Fibroblast of pulmonary artery (primary cell): ENCODE measurements at places on chromosomes 11 and 22.
A peak's percentile ranks its signal among the peaks of the same experiment; 100 is the strongest.

GRCh38 chr11:104581246-104581980 lies 316.8 kb downstream of the CASP12 start:
- no peak for DNase-seq

GRCh38 chr11:75462117-75462653 lies 29.2 kb upstream of the KLHL35 start:
- no peak for DNase-seq

DNA sequence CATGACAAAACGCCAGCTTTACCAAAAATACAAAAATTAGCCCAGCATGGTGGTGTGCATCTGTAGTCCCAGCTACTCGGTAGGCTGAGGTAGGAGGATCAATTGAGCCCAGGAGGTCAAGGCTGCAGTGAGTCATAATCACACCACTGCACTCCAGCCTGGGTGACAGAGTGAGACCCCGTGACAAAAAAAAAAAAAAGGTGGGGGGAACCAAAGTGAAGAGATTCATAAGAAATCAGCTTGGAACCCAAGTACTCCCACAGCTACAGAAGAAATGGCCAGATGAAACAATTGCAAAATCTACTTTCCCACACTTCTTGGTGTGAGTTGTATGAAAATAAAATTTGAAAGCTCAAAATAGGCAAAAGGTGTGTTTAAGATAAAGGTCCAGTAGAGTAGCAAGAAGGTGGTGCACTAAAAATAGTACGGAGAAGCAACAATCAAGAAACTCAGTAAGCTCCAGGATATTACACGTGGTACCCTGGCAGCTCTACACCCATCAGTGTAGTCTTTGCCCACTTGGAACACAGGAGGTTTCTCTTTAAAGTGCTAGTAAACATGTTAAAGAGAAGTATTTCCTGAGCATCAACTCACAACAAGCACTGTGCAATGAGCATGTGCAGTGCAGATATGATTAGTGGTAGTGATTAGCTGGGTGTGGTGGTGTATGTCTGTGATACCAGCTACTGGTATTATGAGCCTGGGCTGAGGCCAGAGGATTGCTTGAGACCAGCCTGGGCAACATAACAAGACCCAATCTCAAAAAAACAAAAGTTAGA lies 5.3 kb downstream of the HARBI1 start:
- DNase-seq: no peak

GRCh38 chr11:63813035-63813562 lies at the start of gene SPINDOC:
TSS of gene SPINDOC (plus strand) at chr11:63813456. CDS start at chr11:63813687, 231 bp downstream.
- DNase-seq: peak; percentile 57

- no peak for DNase-seq
Observed at GRCh38 chr11:78800096-78800690, 225.5 kb upstream of the NARS2 start.

GRCh38 chr11:16945671-16946469 lies 68.3 kb downstream of the PLEKHA7 start:
- DNase-seq: peak; percentile 60

DNA sequence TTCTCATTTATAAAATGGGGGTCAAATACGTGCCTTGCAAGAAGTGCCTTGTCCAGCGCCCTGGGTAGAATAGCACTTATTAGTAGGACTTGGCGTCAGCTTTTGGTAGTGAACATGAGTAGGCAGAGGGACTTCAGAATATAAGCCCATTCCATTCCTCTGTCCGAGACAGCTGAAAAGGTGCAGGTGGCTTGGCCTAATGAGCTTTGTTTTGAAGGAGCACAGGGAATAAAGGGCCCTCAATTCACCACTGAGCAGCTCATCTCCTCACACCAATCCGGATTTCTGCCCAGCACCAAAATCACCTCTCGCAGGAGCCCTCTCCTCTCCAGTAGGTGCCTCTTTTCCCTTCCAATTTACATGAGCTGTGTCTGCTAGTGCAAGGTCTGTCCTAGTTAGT lies 91.2 kb downstream of the DSCAML1 start:
- no peak for DNase-seq

DNA sequence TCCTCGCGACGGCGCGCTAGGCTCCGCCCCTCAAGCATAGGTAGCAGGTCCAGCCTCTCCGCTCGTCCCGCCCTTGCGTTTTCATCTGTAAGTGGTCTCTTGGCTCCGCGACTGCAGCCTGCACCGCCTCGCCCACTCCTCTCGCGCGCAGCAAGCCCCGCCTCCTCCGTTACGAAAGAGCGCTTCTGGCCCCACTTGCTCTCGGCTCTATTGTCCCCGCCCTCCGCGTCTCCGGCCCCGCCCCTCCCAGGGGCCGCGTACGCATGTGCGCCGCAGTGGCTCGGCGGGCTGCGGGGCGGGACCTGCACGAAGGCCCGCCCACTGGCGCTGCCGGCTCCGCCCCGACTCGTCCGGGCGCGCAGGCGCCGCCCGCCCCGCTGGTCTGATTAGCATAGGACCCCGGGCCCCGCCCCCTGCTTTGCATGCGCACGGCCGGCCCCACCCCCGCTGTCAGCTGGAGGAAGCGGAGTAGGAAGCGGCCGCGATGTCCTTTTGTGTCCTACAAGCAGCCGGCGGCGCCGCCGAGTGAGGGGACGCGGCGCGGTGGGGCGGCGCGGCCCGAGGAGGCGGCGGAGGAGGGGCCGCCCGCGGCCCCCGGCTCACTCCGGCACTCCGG lies at the start of gene ESRRA:
TSS of gene ESRRA (plus strand) at position 450 of the 616 bp plus-strand sequence. CDS start 1,656 bp downstream, outside the sequence.
- DNase-seq: peak; percentile 98

DNA sequence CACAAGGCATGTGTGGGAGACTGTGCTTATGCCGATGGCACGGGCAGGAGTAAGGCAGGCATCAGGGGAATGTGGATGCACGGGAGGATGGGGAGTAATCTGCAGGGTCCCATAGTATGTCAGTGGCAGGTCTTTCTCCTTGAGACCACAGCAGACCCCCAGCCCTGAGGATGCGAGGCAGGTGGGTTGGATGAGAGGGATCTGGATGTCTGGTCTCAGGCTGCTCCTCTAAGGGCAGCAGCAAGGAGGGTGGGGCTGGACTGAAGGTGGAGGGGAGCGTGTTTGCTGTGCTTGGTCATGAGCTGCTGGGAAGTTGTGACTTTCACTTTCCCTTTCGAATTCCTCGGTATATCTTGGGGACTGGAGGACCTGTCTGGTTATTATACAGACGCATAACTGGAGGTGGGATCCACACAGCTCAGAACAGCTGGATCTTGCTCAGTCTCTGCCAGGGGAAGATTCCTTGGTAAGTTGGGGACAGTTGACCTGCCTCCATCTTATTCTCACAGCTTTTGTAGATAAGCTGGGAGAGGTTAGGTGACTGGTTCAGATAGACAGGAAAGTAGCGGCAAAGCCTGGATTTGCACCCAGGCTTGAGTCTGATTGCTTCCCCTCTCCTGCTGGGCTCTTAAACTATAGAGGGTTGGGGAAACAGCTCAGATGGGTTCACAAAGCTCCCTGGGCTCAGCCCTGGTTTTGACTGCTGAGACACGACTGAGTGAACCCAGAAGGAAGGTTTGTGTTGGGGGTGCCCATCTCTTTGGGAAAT lies at the start of gene APOL1:
TSS of gene APOL1 (plus strand) at position 380 of the 769 bp plus-strand sequence. CDS start 1,823 bp downstream, outside the sequence.
- peak; percentile 23 for DNase-seq

DNA sequence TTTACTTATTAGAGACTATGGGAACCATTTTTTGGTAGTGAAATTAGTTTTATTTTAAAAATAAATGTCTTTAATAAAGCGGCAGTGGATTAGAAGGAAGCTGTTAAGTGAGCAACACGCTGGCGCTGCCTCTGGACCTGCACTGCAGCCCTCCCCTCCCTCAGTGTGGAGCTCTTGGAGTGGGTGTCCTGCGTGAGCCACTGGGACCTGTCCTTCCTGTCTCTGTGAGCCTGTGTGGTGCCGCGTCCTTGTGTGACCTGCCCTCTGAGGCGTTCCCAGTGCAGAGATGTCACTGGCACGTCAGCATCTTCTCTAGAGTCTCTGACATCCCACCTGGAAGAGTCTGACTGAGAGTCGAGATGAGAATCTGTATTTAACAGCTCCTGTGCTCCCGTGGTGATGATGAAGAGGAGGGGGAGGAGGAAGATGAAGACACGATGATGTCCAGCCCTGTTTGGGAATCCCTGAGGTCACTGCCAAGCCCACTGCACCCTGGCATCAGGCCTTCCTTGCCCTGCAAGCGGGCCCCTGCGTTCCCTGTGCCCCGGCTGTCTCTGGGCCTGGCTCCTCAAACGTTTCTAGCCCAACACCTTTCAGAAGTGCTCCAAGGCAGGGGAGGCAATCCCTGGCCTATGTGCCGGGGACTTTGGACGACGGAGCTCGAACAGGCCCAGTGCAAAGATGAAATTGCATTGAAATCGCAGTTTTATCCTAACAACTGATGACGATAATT lies 271.8 kb downstream of the TBC1D22A start:
- DNase-seq: no peak

DNA sequence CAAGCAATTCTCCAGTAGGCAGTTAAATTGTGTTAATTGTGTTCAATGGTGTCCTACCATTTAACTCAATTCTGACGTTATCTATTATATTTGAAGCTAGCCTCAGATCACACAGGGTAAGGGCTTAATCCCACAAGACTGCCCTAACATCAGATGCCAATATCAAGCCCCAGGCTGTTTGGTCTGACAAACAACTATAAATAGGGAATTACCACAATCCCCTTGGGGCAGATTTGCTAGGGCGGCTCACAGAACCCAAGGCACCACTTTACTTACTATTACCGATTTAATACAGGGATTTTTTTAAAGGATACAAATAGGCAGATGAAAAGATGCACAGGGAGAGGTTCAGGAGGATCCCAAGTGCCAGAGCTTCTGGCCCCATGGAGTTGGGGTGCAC lies 678.4 kb downstream of the OPCML start:
- no peak for DNase-seq

DNA sequence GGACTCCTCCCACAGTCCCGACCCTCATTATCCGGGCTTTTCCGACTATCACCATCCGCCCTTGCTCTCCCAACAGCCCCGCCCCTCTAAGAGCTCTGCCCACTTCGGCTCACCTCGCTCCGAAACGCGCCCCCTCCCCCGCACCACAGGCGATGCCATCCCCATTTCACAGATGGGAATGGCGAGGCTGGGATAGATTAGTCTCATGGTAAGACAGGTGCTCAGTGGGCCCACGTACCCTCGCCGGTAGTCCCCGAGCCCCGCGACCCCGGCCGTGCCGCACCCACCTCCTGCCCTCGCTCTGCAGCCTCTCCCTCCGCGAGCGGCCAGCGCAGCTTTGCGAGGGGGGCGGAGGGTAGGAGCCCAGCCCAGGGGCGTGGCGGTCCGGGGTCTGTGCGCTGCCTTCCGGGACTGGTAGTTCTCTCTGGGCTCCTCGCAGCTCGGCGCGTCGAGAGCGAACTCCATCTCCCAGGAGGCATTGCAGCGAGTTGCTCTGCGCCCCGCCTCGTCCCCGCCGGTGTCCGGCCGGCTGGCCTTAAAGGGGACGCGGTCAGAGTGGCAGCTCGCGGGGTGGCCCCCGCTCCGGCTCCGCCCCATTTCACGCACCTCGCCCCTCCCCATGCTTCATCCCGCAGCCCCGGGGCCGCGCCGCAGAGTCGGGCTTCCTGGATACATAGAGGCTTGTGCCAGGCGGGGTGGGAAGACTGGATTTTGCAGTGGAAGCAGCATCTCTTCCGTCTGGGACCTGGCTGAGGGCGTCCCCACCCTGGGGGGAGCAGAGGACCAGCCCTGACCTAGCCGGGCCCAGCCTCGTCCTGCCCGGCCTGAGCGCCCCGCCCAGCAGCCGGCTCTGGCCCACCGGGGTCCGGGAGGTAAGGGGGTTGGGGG lies at the start of the genes KCTD21 and USP35:
TSS of gene KCTD21 (minus strand) at position 341 of the 888 bp plus-strand sequence. CDS start 14,072 bp downstream, outside the sequence.
TSS of gene USP35 (plus strand) at position 634 of the 888 bp plus-strand sequence. CDS start 7,327 bp downstream, outside the sequence.
- DNase-seq: peak; percentile 98

DNA sequence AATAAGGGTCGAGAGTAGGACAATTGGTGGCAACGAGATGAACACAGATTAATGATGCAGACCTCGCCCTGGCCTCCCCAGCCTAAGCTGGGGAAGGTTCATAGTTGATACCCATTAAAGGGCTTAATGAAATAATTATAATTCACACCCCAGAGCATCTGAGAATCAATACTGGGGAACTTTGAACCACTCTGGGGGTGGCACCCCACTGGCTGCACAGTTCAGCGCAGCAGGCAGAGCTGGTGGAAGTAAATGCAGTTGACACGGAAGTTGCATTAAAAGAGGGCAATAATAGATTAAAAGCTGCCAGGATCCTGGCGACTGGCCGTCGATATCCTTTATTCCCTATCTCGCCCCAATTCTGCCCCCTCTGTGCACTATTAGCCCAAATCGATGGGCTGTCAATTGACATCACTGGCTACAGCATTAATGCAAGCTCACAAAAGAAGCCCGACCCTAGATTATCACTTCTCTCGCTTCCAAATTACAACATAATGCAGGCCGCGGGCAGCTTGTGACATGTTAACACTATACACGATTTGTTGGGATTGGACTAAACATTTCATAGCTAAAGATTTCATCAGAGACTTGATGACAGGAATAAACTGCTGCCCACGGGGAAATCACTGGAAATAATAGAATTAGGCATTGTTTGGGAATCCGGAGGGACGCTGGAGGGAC lies 14.5 kb downstream of the HSPA8 start:
- DNase-seq: peak; percentile 53

DNA sequence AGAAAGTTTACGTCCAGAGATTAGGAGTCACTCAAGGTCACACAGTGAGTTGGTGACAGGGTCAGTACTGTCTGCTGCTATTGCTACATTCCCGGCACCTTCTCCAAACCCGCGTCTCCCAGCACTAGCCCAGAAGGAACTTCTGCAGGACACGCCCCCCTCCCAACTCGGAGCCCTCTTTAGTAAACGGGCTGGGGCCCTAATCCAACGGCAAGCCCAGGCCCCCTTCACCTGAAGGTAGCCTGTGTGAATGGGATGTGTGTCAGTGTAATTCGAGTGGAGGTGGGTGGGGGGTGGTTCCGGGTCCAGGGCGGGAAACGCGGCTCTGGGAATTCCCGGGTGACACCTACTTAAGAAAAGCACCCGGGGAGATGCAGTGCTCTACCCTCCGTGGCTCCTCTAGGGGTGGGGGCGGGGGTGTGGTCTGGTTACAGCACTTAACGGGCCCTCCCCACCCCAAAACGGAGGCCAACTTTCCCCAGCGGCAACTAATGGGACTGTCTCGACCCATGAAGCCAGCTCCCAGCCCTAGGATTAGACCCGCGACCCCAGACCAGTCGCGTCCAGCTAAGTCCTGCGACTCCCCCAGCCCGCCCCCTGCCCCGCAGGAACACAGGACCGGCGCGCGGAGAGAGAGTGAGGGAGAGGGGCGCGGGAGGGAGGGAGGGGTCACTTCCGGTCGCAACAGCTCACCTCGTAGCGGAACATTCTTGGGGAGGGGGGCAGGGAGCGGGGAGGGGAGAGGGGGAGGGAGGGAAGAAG lies 468 bp downstream of the PATL1 start:
- peak; percentile 39 for DNase-seq

GRCh38 chr11:102208835-102209234 lies 98.6 kb downstream of the YAP1 start:
- no peak for DNase-seq

- no peak for DNase-seq
Observed at GRCh38 chr11:127931803-127932202, 655.6 kb downstream of the ETS1 start.
